CD4-positive, CD25-positive, alpha-beta regulatory T cell (primary cell): ENCODE measurements at places on chromosomes 1 and 21. TPM values are rescaled to one million over a fixed set of nuclear protein-coding genes. Genes with fewer than 3 reads are reported as not detected.

OR2AJ1 gene
- total RNA-seq = not detected

CD101 gene
- total RNA-seq = 14.9 TPM

HLX gene
- total RNA-seq = 0.20 TPM

WDR4 gene
- 18.4 TPM for total RNA-seq

LENEP gene
- total RNA-seq = not detected
